ENCODE measurements at places on chromosomes 7 and 10. TPM values are rescaled to one million over a fixed set of nuclear protein-coding genes. Genes with fewer than 3 reads are reported as not detected.

- no peak for DNase-seq
These were observed 70.0 kb upstream of the PCBD1 start for GRCh38 chr10:70958396-70958795.

- no peak for DNase-seq
These were observed 2.3 kb upstream of the PRKAR1B start for GRCh38 chr7:729140-730000.

- DNase-seq, result no peak
These were observed 114.6 kb downstream of the DNAJC1 start for GRCh38 chr10:21888959-21889358.

- DNase-seq, result no peak
These were observed 207.2 kb downstream of the ZNF365 start for GRCh38 chr10:62581351-62581750.

- DNase-seq, result peak; percentile 72
These were observed 168.0 kb upstream of the AHR start for GRCh38 chr7:17130281-17131059.

DNA sequence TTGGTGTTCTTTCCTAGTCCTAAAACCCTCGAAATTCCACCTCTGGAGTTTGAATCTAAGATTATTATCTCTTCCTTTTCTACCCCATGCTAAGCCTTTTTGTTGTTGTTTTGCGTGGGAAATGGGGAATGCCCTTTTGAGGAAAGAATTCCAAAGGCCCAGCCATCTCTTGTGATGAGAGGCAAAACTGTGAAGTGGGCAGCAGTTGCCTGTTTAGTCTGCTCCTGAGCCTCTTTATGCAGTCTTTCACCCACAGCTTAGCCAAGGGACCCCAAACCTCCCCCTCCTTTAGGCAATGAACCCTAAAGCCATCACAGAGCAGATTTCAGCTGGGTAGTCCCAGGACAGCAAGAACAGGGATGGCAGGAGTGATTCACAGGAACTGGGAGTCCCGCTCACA is 95.5 kb downstream of the DNMBP start:
- no peak for DNase-seq

- DNase-seq, result no peak
These were observed 112.8 kb downstream of the PRLHR start for GRCh38 chr10:118482393-118483331.

- peak; percentile 24 for DNase-seq
These were observed 94.5 kb downstream of the SEC61G start for GRCh38 chr7:54664235-54665228.

DNA sequence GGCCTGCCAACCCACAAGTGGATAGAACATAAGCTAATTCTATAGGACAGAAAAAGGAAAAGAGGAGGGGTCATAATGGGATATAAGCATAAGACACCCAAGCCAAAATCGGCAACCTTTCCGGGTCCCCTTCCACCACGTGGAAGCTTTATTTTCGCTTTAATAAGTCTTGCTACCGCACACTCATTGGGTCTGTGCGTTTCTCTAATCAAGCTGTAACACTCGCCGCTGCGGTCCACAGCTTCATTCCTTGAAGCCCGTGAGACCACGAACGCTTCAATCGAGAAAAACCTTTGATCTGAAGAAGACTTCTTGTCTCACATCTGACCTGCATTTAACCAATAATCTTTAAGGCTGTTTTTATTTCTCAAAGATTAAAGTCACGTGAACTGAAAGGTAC is 35.8 kb upstream of the HECW1 start:
- no peak for DNase-seq

DNA sequence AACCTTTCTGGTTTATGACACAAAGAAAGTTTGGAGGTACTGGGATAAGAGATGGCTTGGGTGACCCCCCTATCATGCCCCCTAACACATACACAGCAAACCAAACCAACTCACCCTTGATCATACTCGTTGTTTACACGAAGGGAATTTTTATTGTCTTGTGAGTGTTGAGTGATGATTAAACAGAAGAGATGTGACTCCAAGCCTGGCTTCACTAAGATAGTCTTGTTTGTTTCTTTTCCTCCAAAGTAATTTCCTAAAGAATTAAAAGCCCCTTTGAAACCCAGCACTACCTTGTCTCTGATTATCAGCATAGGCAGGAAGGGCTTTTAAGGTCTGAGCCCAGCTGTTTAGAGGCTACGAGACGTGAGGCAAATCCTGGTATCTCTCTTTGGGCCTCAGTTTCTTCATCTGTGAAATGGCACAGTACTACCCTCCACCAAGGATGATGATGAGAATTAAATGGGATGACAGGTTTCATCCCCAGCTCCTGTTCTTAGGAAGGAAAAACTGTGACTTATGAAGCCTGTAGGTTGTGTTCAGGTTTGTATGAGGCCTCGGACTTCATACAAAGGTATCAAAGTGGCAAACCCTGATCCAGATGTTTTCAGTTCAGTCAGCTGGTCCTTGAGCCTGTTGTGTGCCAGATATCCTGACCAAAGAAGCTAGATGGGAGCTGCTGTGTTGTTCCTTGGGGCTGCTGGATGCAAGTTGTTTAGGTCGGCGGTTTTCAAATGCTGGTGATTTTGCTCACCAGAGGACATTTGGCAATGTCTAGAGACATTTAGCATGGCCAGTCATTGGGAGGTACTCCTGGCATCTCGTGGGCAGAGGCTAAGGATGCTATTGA is 51.8 kb downstream of the TCF7L2 start:
- no peak for DNase-seq

DNA sequence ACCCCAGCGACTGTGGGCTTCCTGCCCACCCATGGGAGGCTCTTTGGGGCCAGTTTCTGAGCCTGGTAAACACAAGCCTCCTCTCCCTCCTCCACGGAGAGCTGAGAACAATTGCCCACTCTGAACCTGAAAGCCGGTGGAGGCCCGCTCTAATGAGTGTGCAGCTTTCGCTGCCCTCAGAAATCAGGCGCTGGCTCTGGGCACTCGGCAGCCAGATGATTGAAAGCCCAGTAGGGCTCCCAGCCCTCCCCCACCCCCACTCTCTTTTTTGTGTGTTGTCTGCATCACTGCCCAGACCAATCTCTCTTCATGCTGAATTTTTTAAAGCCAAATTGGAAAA is 438.9 kb downstream of the RPS24 start:
- DNase-seq, result no peak

GRCh38 chr7:78563191-78563590 is 764.6 kb downstream of the PHTF2 start:
- no peak for DNase-seq

- DNase-seq, result peak; percentile 39
These were observed 10.7 kb downstream of the CYP2E1 start for GRCh38 chr10:133537546-133538545.

GRCh38 chr7:134084488-134085144 is 42.5 kb upstream of the LRGUK start:
- DNase-seq, result peak; percentile 4

DNA sequence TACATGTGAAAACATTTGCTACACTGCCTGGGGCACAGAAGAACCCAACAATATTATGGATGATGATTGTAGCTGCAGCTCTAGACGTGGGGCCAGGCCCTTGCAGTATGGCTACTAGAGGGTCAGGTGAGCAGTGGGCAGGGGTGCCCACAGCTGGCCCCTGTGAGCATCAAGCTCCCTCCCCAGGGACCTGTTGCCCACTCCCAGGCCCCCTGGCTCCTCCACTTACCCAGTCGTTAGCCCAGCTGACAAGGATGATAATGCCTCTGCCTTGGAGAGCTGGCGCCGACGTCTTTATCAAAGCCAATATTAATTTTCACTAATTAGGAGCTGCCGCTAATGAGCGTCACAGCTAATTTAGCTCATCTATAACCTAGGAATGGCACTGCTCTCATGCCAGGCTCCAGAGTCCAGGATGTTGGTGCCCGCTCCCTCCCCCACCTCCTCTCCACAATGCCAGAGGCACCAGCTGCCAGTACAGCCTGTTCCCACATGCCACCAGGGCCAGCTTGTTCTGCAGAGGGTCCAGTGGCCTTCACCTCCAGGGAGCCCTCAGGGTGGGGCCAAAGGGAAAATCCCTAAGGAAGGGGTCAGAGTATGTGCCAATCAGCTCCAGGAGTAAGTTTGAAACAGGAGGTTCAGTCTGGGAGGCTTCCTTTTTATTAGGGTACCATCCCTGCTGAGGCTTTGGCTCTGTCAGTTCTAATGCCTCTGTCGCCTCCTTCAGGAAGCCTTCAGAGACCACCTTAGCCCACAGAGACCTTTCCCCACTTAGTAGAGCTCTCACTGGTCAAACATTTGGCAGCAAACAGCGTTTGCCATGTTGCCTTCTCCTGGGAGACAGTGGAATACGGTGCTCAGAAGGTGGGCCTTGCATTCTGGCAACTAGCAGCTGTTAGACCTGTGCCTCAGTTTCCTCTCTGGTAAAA is 77.2 kb downstream of the CDH23 start:
- DNase-seq, result no peak

GRCh38 chr7:69748530-69748929 is 150.3 kb downstream of the AUTS2 start:
- no peak for DNase-seq

DNA sequence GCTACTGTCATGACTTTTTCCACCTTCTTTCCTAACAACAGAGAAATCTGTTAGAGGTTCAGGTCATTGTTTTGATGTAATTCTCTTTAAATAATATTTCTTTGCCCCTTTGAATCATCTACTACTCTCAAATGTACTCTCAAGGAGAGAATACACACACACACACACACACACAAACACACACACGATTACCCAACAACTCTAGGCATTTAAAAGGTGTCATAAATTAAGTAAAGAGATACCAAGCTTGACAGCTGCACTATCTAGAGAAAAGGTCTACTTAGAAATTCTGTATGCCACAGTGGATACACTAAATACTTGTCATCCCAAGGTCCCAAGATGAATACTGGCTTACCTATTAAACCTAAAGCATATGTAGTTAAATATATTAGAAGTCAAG is 4.8 kb downstream of the PANK1 start:
- DNase-seq, result no peak

GRCh38 chr10:83522881-83523386 is 616.4 kb upstream of the GHITM start:
- no peak for DNase-seq

DNA sequence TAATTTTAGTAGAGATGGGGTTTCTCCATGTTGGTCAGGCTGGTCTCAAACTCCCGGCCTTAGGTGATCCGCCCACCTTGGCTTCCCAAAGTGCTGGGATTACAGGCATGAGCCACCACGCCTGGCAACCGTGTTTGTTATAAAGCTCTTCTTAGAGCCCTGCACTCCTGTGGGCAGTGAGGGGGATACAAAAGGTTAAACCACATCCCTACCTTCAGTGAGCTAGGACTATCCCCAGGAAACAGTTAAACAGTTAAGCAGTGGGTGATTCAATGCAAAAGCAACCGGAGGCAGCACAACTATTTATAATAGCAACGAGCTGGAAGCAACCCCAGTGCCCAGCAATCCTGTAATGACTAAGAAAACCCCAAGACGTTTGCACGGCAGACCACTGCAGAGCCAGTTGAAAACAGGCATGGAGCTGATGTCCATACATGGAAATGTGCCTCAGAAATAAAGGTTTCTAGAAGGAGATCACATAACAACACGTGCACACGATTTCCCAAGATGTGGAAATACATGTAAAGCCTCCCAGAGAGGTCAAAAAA is 107.2 kb upstream of the LYZL2 start:
- DNase-seq, result peak; percentile 100

DNA sequence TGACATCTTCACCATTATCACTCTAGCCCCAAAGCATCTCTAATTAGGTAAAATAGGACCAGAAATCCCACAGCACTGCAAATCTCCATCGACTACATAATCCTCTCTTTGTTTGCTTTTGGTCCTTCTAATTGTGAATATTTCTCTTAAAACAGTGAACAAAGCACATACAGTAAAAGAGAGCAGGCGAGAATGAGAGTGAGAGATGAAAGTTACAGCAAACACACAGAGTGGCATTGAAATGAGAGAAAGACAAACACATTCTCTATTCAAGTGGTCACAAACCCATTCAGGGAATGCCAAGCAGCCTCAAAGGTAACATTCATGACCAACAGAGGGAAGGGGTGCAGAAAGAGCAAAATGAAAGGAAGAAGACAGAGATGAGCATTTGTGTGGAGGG is 109.8 kb upstream of the PTN start:
- DNase-seq, result no peak

- DNase-seq, result peak; percentile 87
These were observed 479 bp downstream of the PNPLA8 start for GRCh38 chr7:108525327-108525984.

DNA sequence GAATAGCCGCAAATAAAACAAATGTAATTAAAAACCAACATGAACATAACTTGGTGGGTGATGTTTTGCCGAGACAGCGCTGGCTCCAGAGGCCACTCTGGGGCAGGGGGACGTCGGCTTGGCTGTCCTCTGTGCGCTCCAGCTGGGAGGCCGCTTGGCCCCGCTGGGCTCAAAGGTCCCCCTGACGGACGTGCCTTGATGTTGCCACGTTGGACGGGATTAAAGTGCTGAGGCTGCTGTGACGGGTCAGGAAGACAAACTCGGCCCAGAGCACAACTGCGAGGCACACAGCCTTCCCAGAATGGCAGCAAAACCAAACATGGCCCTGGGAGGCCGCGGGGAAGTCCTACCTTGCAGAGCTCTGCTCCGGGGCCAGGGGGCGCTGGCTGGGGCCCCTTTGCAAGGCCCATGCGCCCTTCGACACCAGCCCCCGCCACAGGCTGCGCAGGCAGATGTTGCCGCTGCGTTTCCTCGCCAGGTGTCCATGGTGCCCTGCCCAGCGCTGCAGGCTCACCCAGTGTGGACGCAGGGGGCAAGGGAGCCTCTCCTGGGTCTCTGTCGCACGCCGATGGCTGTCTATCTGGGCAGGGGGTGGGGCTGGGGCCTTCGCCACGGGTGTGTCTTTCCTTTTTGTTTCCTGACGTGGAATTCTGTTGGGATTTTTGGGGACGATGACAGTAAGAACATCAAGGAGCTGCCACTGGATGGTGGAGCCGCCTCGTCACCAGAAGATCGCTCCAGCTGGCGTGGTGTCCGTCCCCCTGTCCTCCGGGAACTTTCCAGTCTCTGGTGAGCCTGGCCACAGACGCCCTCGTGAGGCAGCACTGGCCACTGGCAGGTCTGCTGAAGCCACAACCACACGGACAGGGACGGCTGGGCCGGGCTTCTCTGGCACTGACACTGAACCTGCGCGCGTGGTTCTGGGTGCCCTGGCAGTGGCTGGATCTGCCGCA is 99.6 kb upstream of the DIP2C start:
- DNase-seq, result no peak

DNA sequence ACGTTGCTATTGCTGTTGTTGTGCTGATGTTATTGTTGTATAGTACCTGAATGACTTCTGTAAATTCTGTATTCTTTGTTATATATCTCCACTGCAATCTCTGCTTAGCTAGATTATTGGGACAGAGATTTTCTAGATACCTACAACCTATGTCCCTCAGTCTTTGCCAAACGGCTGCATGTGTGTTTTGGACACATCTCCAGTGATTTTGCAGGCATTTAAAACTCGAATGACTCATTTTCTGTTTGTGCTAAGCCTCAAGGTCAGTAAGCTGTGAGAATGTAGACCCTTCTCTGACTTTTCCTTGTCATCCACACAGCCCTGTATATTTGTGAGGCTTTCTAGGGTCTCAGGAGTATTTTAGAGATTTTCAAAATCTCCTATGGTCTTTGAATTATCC is 410.7 kb downstream of the POM121L12 start:
- DNase-seq, result no peak

Gene GRID2IP
- total RNA-seq, result not detected

Gene DGKI
- 21.6 TPM for total RNA-seq

Gene ADAM12
- total RNA-seq, result 1.7 TPM

Gene FKBP6
- total RNA-seq, result not detected

Gene C10orf88
- total RNA-seq, result 9.4 TPM

Gene CXCL12
- not detected for total RNA-seq

Gene MBLAC1
- 2.6 TPM for total RNA-seq

Gene CELF2
- 9.7 TPM for total RNA-seq

Gene NPFFR1
- total RNA-seq, result not detected

Gene NOS3
- total RNA-seq, result 71.5 TPM

Gene CDK14
- 6.9 TPM for total RNA-seq

Gene NODAL
- 0.37 TPM for total RNA-seq

All from HT1080 (cell line).